ENCODE measurements at places on chromosomes 1 and 21.
A peak's percentile ranks its signal among the peaks of the same experiment; 100 is the strongest.

- no peak for DNase-seq
Measured at GRCh38 chr21:31624961-31625491, 34.5 kb upstream of the SOD1 start.

DNA sequence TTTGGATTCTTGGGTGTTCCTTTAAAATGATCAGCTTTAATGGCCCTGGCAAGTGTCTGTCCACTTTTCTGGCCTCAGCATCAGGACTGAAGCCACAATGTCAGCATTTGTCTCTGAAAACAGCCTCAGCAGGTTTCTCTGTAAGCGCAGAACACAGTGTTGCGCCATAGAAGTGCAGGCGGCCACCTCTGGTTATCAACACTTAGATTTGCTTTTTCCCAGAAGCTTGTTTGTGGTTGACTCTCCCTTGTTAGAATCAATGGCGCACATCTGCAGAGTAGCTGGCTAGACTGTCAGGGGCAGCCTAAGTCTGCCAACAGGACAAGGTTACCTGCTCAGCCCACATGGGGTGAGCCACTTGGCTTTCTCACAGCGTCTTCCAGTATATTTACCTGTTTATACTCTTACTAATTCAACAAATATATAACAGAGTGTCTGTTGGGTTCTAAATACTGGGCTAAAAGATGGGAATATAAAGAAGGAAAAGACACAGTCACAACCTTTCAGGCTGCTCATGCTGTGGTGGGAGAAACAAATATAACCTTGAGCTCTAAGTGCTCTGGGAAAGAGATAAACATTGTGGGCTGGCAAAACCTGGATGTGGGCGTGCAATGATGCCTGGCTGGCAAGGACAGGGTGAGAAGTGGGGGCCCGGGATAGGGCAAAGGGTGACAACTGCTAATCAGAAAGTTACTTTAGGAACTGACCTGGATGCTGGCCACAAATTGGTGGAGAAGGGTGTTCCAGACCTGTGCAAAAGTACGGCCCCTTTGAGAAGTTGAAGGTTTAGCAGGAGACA is 149.3 kb upstream of the KIAA0040 start:
- DNase-seq = no peak

DNA sequence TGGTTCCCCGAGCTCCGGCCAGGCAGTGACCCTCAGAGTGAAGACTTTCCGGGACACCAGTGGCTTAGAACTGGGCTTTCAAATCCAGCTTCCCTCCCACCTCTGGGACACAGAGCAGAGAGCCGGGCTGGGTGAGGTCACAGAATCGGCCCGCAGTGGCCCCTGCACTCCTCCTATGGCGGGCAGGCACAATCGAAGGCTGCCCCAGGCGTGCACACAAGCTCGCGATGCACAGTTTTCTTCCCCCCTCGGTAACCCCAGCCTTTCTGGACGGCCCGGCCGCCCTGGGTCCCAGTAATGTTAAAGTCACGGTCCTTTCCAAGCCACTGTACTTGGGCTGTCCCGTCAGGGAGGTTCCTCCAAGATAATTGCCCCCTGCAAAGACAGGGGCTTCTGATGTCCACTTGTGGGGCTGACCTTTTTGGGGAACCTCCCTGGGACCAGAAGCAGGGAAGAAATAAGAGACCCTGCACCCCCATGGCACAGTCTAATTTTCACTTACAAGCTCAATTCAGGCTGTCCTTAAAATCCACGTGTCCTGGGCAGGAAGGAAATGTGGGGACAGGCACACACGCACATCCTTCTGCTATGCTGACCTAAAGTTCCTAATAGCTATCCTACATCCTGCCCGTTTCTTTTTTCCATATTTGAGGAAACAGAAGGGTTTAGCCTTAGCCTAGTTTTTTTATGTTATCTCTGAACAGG is 13.7 kb downstream of the TFF3 start:
- DNase-seq = no peak

DNA sequence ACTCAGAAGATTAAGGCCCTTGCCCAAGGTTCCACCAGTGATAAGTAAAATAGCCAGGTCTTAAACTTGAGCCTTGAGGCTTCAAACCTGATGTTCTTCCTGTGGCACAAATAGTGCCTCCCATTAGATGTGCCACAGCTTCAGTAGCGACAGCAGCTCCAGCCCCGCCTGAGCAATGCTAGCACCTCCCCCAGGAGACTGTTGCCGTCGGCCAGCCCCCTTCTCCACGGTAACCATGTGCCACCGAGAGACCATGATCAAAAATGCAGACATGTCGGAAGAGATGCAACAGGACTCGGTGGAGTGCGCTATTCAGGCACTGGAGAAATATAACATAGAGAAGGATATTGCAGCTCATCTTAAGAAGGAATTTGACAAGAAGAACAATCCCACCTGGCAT is 32.2 kb downstream of the KLHDC7A start:
- no peak for DNase-seq

DNA sequence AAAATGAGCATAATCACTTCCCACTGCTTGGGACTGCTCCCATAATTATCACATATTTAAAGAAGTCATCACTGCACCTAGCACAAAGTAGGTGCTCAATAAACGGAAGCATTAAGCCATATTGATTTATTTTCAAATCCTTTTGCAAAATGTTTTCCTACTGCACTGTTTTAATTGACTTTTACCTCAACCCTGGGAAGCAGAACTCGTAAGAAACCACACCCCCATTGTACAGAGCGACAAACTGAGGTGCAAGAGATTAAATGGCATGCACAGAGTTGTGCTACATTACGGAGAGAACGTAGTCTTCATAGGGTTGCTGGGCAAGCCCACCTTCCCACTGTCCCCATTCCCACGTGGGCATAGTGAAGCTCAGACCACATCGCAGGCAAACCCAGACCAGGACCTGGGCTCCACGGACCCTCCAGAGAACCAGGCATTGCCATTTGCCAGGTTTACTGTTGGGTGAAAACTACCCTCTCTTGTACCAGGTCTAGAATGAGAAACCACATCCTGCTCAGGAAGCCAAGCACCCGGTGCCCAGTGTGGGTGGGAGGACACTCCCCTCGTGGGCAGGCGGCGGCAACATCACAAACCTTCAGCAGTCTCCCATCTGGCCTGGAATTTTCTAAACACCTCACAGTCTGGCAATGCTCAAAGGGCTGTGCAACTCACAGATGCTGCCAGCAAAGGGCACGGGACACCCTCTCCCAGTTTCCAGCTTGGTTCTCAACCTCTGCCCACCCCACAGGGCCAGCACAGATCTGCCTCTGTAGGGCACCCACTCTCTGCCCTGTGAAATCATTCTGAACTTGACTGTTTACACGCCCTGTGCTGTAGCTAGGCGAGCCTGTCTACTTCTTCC is 8.2 kb downstream of the IFFO2 start:
- DNase-seq = no peak

DNA sequence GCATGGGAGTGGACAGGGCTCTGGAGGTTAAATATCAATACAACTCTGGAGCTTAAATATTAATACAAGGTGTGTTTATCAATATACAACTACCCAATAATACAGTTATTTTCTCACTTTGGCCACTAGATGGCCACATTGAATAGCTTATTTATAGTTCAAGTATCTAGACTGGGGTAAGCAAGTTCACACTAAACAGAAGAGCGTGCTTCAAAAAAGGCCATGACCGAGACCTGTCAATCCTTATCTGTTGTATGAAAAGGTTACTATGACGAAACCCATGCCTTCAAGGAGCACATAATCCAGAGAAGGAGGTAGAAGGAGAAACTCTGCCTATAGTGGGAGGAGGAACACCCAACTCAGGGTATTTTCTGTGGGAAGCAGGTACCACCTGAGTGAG is 29.1 kb downstream of the CHML start:
- DNase-seq = no peak

DNA sequence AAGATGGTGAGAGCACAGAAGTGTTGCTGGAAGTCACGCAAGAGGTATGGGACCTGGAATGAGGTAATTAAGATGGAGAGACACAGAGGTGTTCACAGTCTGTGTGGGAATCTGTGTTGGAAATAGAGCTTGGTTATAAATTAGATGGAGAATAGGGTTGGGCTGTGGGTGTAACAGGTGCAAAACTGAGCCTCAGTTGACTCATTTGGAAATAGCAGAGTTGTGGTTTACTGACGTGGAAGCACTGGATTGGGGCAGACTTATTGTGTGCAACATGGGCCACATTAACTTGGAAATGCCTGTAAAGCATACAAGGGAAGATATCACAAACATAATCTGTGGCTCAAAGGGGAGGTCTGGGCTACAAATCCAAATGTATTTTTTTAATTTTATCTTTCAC is 13.0 kb downstream of the CAMSAP2 start:
- DNase-seq = no peak

GRCh38 chr1:160546942-160547341 is 23.9 kb upstream of the SLAMF6 start:
- no peak for DNase-seq

GRCh38 chr1:179441501-179441900 is 75.7 kb downstream of the AXDND1 start:
- no peak for DNase-seq

DNA sequence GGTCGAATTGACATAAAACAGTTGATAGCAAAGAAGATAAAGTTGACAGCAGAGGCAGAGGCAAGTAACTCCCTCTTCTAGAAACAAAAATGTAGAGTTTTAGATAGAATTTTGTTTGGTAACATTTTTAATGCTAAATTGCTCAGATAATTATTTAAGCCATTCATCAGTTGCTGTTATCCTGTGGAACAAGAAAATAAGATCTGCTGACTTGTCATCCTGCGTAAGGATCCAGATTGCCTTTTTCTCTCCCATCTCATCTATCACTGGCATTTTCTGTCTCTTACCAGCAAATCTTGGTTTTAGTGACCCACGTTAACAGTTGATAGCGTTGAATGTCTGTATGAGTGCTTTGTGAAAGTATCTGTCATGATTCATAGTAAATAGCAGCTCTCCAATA is 29.8 kb downstream of the SOAT1 start:
- DNase-seq = no peak

GRCh38 chr21:31252611-31253010 is 91.5 kb downstream of the TIAM1 start:
- no peak for DNase-seq

DNA sequence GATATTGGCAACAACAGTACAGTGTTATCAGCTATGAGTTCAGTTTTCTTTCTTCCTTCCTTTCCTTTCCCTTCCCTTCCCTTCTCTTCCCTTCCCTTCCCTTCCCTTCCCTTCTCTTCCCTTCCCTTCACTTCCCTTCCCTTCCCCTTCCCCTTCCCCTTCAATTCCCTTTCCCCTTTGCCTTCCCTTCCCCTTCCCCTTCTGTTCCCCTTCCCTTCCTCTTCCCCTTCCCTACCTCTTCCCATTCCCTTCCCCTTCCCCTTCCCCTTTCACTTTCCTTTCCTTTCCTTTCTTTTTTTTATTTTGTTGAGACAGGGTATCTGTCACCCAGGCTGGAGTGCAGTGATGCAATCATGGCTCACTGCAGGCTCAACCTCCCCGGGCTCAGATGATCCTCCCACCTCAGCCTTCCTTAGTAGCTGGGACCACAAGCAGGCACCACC is 72.3 kb upstream of the CAPZB start:
- DNase-seq = no peak

- no peak for DNase-seq
Measured at GRCh38 chr1:89929467-89930063, 65.3 kb upstream of the ZNF326 start.

GRCh38 chr1:162385280-162385623 is 3.7 kb downstream of the C1orf226 start:
- no peak for DNase-seq

GRCh38 chr1:226973898-226974543 is 33.9 kb downstream of the COQ8A start:
- DNase-seq = no peak

DNA sequence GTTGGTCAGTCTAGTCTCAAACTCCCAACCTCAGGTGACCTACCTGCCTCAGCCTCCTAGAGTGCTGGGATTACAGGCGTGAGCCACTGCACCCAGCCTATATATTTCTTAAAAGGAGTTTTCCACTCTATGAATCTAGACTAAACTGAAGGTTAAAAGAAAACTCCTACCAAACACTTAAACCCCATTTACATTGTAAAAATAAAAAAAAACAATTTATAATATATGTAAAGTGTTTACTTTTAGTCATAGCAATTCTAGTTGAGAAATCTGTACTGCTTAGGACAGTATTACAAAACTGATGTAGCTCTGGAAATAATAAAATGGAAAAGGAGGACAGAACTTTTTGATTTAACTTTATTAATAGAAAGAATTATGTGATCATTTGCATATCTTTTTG is 9.5 kb downstream of the ASB17 start:
- no peak for DNase-seq

- DNase-seq = no peak
Measured at GRCh38 chr1:31978843-31979400, 34.7 kb upstream of the KHDRBS1 start.

- DNase-seq = no peak
Measured at GRCh38 chr1:178498896-178499675, 2.3 kb upstream of the CLEC20A start.

- DNase-seq = no peak
Measured at GRCh38 chr1:36128905-36129206, 3.8 kb upstream of the COL8A2 start.

GRCh38 chr1:154742606-154743005 is 127.5 kb downstream of the KCNN3 start:
- DNase-seq = no peak

GRCh38 chr1:207963427-207964194 is 52.7 kb upstream of the CD34 start:
- peak; percentile 95 for DNase-seq

DNA sequence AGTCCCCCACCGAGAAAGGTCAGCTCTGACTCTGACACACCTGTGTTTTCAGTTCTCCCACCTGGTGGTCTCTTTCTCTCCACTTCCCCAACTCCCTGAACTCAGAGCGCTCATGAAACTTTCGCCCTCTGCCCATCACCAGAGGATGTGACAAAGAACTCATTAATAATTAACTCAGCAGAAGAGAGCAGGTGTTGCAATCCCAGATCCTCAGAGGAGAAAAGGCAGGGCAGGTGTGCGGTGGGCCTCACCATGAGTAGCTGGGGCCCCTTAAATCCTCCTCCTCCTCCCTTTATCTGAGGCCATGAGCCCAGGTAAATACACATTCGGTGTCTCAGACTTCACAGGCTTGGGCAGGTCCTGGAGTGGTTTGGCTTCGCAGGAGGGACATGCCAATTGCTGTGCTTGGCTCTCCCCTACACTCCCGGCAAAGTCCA is 1.7 kb upstream of the LAMB3 start:
- DNase-seq = no peak

DNA sequence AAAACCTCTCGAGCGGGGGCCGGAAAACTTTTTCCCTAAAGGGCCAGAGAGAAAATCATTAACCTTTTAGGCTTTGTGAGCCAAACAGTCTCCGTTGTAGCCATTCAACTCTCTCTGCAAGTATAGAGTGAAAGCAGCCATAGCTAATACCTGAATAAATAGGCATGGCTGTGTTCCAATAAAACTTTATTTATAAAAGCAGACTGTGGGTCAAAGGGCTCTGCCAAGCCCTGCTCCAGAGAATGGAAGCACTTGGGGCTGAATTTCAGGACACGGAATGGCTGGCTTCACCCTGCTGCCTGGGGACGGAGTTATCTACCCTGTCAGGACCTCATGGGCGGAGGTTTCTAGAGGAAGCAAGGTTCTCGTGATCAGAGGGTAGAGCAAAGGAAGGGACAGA is 92.7 kb downstream of the CASZ1 start:
- DNase-seq = no peak

All from femur (tissue), 1 donor.